ENCODE measurements at places on chromosomes 2 and 18. TPM values are rescaled to one million over a fixed set of nuclear protein-coding genes. Genes with fewer than 3 reads are reported as not detected.

GRCh38 chr2:186036862-186037449, 298.4 kb downstream of the FSIP2 start:
- H3K27ac ChIP-seq: no peak overlapping the region
- H3K4me3 ChIP-seq: no peak overlapping the region
- H3K27me3 ChIP-seq: no peaks in the 10 kb centered on the region
- no peaks in the 10 kb centered on the region for H3K4me1 ChIP-seq
- no peak for DNase-seq
- H3K36me3 ChIP-seq: no peaks in the 10 kb centered on the region

GRCh38 chr18:13380691-13381070, 162.1 kb downstream of the LDLRAD4 start:
- H3K4me1 ChIP-seq: peaks cover 67% of the 10 kb centered on the region
- no peak overlapping the region for H3K4me3 ChIP-seq
- H3K36me3 ChIP-seq: no peaks in the 10 kb centered on the region
- DNase-seq: no peak
- H3K27me3 ChIP-seq: no peaks in the 10 kb centered on the region

- no peaks in the 10 kb centered on the region for H3K36me3 ChIP-seq
- DNase-seq: no peak
- H3K4me3 ChIP-seq: no peak overlapping the region
Measured at GRCh38 chr2:24454294-24454693, 36.8 kb upstream of the NCOA1 start.

GRCh38 chr2:138026111-138027020, 62.1 kb downstream of the HNMT start:
- H3K27ac ChIP-seq: no peak overlapping the region
- no peaks in the 10 kb centered on the region for H3K4me1 ChIP-seq
- DNase-seq: no peak
- no peaks in the 10 kb centered on the region for H3K27me3 ChIP-seq

- peaks cover 60% of the 10 kb centered on the region for H3K36me3 ChIP-seq
- H3K27ac ChIP-seq: no peak overlapping the region
- H3K4me3 ChIP-seq: no peak overlapping the region
Measured at GRCh38 chr2:241091201-241091600, 10.9 kb downstream of the MTERF4 start.

DNA sequence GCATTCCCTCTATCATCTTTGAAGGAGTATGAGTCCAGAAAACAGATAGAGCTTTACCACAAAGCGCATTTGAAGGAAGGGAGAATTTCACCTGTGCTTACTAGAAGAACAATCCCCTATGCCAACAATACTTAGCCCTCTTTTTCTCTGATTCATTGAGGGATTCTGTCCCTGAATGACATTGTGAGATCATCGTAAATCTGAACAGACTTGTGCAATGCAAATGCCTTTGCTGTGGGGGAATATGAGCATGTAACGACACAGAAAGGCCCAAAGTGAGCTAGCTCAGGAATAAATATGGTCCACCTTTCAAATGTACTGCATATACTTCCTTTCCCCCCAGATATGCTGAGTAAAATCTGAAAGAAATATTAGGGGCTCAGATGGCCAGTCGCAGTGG, 67.6 kb downstream of the SCN1A start:
- H3K4me3 ChIP-seq: no peak overlapping the region
- no peak for DNase-seq
- H3K36me3 ChIP-seq: no peaks in the 10 kb centered on the region
- H3K27me3 ChIP-seq: peaks cover 5% of the 10 kb centered on the region
- H3K27ac ChIP-seq: no peak overlapping the region

DNA sequence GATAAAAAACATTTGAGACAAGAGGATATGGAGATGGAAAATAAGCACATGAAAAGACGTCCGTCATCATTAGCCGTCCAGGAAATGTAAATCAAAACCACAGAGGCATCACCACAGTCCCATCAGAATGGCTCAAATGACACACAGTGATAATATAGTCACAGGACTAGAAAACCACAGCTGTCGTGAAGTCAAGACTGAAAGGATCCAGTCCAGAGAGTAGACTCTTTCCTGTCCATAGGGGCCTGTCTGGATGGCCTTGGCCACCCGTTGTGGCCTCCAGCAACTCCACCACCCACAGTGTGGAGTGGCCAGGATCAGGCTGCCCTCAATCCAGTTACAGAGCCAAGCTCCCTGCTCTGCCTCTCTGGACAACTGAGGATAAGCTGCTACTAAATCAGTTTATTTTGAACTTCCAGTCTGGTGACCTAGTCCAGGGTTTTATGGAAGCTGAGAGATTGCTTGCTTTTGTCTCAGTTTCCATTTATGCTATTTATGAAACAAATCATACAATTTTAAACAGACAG, 60.4 kb downstream of the RHOB start:
- DNase-seq: peak; percentile 47
- H3K27me3 ChIP-seq: peaks cover 6% of the 10 kb centered on the region
- no peaks in the 10 kb centered on the region for H3K36me3 ChIP-seq

DNA sequence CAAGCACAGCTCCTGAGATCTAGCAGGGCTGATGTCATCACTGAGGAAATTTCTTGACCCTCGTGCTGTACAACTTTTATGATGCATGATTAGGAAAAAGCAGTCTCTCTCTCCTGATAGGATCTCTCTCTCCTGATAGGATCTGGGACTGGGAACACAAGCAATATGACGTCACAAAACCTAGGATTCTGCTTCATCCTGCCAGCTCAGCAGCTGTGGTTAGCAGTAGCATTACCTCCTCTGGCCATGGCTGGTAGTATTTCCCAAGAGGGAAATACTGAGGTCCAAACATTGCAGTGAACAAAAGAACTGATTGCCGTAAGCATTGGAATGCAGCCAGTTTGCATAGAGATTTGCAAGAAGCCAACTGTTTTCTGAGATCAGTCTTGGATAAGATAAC, 521.2 kb upstream of the POU3F3 start:
- H3K27me3 ChIP-seq: no peaks in the 10 kb centered on the region
- H3K4me1 ChIP-seq: no peaks in the 10 kb centered on the region
- no peaks in the 10 kb centered on the region for H3K36me3 ChIP-seq
- no peak overlapping the region for H3K4me3 ChIP-seq
- no peak overlapping the region for H3K27ac ChIP-seq
- no peak for DNase-seq

The GREB1L gene
- not detected for total RNA-seq

The NDUFAF7 gene
- 19.4 TPM for total RNA-seq

The CCDC88A gene
- total RNA-seq: 11.4 TPM

The SERPINB4 gene
- total RNA-seq: not detected
